NCI-H146 (cell line): ENCODE measurements at places on chromosomes 11 and 22.

DNA sequence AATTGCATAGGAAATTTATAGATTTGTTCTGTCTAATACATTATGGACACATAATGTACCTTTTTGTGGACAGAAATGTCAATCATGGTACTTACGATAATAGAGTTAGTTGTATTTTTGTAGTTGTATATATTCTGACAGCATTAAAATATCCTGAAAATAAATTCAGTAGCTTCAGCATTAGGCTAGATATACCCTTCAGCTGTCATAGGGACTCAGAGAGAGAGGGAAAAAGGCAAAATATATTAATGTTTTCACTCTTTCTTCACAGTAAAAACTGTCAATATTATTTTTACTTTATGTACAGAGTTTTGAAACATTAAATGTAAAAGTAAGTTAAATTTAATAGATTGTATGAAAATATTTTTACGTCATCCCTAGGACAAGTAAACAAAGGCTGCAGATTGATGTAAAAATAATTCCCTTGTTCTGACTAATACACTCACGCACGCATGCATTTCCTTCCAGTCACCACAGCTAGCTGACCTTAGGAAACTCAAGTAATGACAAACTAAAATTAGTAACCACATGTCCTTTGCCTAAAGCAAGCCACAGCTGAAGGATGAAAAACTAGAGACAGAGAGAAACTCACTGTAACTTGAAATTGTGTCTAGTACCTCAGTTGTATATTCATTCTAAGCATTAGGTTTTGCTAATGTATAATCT is 104.7 kb upstream of the CARD18 start:
- DNase-seq = no peak

- DNase-seq = no peak
Measured at GRCh38 chr11:7473717-7474116, 11.6 kb upstream of the OLFML1 start.

GRCh38 chr11:111540114-111540936 is at the start of gene LAYN:
LAYN (plus strand) TSS chr11:111540720; CDS start chr11:111540844, 124 bp downstream.
- peak; percentile 65 for DNase-seq

- no peak for DNase-seq
Measured at GRCh38 chr22:36366291-36366708, 21.5 kb downstream of the MYH9 start.

GRCh38 chr22:23894710-23895598 is 771 bp downstream of the MIF start:
- peak; percentile 69 for DNase-seq

GRCh38 chr11:41050791-41051190 is 408.7 kb downstream of the LRRC4C start:
- DNase-seq = no peak

GRCh38 chr11:125268611-125269010 is 104.1 kb downstream of the PKNOX2 start:
- DNase-seq = no peak

- no peak for DNase-seq
Measured at GRCh38 chr22:39677967-39678366, 107.4 kb downstream of the CACNA1I start.

DNA sequence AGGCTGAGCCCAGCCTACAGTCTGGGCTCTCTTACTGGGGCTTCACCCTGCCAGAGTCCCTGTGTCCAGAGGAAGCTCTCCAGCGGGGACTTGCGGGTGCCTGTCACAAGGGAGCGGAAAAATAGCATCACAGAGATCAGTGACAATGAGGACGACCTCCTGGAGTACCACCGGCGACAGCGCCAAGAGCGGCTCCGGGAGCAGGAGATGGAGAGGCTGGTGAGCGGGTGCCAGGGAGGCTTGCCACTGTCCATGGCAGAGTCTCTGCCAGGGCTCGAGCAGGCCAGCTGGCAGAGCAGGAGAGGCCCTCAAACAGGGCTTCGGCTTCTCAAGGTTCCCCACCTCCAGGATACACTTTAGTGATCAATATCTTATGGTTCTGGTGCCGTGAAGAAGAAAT is 21.0 kb downstream of the PHLDB1 start:
- DNase-seq = no peak
